Activated naive CD8-positive, alpha-beta T cell treated with anti-CD3 and anti-CD28 coated beads, Interleukin-2, amount 50 U/mL, for 16 hours (primary cell): ENCODE measurements at places on chromosomes 16 and 17.

GRCh38 chr17:76264425-76264754, 758 bp upstream of the UBALD2 start:
- no peak for DNase-seq

- no peak for DNase-seq
These were observed 3.1 kb downstream of the TMEM231 start for GRCh38 chr16:75552951-75553350.

- no peak for DNase-seq
These were observed 57.1 kb downstream of the MAP2K4 start for GRCh38 chr17:12077773-12078172.

DNA sequence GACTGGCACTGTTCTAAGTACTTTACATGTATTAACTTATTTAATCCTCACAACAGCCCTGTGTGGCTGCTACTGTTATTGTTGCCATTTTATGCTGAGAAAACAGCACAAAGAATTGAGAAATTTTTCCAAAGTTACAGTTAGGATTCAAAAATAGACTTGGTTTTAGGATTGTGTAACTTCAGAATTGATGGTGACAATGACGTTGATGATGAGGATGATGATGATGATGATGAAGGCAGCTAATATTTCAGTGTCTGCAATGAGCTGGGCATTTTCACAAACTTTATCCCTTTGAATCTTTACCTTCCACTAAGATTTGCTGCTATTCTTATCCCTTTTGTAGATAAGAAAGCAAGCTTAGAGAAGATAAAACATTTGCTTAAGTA, 22.1 kb downstream of the PRKCB start:
- DNase-seq = no peak

DNA sequence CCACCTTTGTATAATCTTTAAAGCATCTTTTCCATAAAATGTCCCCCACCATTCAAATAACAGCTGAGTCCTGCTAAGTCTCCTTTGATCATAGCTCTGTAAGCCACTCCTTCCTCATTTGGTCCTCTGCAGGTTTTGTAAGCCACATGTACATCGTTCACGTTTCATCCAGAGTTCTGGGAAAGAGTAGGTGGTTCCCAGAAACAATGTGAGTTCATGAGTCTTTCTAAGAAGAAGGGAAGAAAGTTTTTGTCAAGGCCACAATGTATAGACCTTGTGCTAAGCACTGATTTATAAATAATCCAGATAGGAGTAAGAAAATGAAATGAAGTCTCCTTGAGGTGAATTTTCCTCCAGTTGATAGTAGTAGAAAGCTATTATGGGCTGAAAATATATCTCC, 8.7 kb upstream of the ANKS4B start:
- DNase-seq = no peak

- no peak for DNase-seq
These were observed 45.2 kb upstream of the BCAR1 start for GRCh38 chr16:75296606-75297005.

- DNase-seq = no peak
These were observed 8.9 kb downstream of the TVP23A start for GRCh38 chr16:10809706-10810105.

DNA sequence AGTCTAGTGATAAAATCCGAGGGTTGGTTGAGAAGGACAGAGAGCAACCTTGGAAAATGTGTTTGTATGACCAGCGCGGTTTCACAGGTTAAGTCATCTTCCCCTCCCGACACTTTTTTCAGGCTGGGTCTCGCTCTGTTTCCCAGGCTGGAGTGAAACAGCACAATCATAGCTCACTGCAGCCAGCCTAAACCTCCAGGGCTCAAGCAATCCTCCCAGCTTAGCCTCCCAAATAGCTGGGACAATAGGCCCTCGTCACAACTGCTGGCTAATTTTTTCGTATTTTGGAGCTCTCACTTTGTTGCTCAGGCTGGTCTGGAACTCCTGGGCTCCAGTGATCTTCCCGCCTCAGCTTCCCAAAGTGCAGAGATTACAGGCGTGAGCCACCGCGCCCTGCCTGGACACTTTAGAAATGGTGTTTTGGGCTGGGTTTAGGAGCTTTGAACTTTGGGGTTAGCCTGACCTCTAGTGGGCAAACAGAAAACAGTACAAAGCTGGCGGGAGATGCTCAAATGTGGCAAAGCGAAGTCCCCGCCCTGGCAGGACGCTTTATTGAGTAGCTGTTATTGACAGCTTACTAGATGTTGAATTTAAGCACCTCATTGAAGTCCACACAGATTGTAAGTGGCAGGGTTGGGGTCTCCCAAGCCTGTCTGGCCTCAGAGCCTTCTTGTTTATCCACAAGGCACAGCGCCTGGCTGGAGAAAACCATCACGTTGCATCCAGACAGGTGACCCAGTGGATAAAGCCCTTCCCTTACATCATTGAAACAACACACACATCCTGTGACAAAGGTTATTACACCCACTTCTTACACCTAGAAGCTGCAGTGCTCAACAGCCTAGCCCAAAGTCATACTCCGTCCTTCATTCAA, 34.7 kb upstream of the RBBP6 start:
- peak; percentile 11 for DNase-seq

DNA sequence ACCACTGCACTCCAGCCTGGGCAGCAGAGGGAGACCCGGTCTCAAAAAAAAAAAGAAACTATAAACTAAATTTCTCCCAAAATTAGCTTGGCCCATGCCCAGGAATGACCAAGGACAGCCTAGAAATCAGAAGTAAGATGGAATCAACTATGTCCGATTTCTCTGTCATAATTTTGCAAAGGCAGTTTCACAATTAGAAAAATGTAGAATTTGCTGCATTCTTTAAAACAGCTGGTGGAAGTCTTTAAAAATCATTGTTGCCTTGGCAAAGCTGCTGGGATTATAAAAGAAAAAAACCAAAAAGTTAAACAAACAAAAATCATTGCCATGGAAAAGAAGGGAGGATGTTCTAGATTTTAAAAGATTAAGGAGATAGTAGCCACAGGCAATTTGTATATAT, 32.4 kb downstream of the WWP2 start:
- DNase-seq = no peak

- no peak for DNase-seq
These were observed 58.8 kb downstream of the CEP95 start for GRCh38 chr17:64565563-64565962.

- DNase-seq = no peak
These were observed 92.7 kb downstream of the ABCC1 start for GRCh38 chr16:16042076-16042475.

- DNase-seq = no peak
These were observed 238.1 kb upstream of the CDH5 start for GRCh38 chr16:66128371-66128770.

- DNase-seq = no peak
These were observed 5.6 kb upstream of the C1QTNF1 start for GRCh38 chr17:79018370-79018695.

- no peak for DNase-seq
These were observed 41.8 kb upstream of the CDH8 start for GRCh38 chr16:62077998-62078397.

GRCh38 chr16:81971853-81972252, 39.4 kb downstream of the SDR42E1 start:
- DNase-seq = no peak

DNA sequence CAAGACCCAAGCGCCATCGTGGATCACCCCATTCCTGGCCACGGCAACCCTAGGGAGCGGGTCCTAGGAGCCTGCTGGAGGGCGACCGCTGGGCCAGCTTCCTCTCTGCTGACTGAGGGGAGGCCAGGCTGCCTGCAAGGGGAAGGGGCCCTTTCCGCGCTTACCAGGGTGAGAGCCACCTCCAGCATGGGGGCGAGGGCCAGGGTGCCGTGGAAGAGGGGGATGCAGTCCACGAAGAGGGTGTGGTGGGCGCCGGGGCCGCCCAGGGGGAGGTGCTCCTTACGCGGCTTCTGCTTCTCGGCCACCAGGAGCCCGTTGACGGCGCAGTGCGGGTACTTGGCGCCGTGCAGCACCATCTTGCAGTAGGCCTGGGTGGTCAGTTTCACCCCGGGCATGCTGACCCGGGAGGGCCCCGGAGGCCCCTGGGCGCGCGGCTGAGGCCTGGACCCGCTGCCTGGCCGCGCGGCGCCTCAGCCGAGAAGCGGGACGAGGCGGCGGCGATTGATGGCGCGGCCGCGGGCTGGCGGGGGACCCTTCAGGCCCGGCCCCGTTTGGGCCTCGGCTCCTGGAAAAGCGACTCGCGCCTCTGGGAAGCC, 345 bp downstream of the EMC8 start:
- no peak for DNase-seq

DNA sequence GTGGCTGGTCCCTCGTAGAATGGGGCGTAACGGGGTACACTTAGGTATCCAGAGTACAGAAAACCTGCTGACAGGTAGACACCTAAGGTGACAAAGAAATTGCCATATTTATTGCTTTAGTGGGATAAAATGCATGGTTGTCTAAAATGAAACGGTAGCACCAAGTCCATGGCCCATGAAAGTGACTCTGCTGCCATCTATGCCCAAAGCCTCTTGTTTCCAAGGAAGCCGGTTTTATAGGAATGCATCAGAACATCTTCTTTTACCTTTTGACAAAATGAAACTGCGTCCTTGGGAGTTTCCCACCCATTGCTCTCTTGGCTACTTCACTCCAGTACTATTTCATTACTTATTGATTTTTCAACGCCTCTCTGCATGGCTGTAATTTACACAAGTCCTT, 151.3 kb upstream of the ZFHX3 start:
- no peak for DNase-seq

DNA sequence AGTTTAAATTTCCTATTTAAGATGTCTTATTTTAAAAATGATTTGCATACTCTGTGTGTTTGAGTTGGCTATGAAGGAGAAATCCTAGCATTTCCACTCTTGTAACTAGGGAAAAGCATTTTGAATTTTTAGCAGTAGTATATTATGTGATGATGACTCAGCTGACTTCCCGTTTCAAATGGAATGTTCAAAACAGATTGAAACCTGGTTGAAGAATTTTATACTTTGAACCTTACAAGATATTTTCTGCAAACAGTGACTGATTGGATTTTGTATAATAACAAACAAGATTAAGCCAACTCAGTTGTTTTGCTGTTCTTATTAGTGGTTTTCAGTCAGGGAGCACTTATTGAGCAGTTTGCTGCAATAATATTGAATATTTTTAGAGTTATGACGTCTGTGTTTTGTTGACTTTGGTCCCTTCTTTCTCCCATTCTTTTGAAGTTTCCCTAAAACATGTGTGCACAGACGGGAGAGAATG, 8.0 kb downstream of the TNRC6A start:
- DNase-seq = no peak

GRCh38 chr16:77675464-77676324, 46.6 kb upstream of the NUDT7 start:
- DNase-seq = peak; percentile 8

DNA sequence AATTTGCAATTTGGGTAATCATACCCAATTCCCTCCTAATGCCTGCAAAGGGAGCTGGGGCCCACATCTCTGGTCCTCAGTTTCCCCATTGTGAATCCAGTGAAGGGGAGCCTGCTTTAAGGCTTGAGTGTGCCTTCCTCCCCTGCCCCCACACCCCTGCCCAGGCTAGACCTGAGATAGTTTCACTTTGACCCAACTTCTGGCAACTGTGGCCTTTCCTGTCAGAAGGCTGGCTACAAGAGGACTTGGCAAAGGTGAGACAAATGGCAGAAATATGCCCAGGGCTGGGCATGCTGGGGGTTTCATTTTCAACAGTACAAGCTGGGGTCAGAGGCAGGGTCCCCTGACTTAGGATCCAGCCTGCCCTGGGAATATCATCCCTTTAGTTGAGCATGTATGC, 10.0 kb downstream of the SOCS1 start:
- no peak for DNase-seq

- DNase-seq = no peak
These were observed 7.6 kb downstream of the SYT17 start for GRCh38 chr16:19175492-19176262.

DNA sequence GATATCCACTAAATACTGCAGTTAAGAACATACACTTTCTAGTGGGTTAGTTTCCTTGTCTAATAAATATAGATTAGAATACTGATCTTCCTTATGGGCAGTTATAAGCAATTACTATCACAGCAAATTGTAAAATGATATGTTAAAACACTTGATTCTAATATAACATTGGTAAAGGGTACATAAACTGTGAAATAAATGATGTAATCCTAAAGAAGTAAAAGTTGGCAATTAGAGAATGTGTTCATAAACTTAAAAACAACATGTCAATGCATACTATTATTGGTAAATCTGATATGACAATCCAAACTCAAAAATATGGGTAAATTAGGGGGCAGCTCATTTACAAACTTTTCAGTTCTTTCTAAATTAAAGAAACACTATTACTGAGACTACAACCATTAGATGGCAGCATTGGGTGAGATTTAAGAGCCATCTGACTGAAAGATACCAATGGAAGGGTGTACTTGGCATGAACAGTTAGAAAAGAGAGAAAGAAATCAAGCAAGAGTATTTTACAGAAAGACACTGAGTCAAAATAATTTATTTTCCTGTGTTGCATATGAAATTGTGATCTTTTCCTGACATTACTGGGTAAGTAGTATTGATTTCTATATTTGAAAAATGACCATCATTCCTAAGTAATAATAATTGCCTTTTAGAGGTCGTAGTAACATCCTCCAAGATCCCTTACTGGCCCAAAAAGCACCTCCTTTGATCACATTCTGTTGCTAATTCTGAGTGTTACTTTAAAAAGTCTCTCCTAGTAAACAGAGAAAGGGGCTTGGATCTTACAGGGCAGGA, 119.6 kb downstream of the SPAG9 start:
- no peak for DNase-seq

- no peak for DNase-seq
These were observed 57.6 kb upstream of the IRX5 start for GRCh38 chr16:54873071-54873470.

DNA sequence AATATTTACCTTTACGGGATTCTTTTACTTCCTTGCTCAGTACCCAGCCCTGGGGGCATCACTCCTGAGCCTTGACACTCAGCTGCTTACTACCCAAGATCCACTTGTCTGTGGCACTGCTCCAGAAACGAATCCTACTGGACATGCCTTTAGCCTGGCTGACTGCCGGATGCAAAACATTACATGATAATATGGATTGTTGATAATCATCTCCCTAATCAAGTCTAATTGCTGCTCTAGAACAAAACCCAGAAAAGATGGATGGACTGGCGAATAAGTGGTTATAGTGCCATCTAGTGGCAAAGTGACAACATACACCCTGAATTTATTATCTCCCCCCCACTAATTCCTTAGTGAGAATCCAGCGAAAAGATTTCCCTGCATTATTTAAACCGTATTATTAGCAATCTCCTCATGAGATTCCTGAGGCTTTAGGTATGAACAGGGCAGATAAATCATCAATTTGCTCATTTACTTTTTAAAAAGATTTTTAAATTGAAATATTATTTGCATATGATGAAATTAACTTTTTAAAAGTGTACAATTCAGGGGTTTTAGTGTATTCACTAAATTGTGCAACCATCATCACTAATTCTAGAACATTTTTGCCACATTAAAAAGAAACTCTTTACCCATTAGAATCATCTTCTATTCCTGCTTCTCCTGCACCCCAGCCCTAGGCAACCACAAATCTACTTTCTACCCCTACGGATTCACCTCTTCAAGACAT, 61.6 kb downstream of the RGS9 start:
- no peak for DNase-seq

DNA sequence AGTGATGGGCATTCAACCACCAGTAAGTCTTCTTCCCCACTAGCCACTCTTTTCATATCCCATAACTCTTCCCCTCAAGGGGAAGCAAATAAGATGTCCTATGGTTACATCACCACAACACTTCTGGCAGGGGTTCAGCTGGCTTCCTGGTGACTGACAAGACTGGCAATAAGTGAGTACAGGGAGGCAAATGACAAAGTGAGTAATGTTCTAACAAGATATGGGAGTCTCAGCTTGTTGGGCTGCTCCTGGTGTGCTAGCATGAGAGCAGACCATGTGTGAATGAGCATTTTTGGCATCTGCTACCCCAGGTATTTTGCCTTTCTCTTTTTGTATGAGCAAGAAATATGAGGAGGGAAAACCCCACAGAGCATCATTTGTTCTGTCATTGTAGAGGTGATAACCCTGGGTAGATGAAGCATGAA, 9.9 kb downstream of the TMIGD1 start:
- no peak for DNase-seq
